ENCODE measurements at places on chromosomes 3 and 15.

DNA sequence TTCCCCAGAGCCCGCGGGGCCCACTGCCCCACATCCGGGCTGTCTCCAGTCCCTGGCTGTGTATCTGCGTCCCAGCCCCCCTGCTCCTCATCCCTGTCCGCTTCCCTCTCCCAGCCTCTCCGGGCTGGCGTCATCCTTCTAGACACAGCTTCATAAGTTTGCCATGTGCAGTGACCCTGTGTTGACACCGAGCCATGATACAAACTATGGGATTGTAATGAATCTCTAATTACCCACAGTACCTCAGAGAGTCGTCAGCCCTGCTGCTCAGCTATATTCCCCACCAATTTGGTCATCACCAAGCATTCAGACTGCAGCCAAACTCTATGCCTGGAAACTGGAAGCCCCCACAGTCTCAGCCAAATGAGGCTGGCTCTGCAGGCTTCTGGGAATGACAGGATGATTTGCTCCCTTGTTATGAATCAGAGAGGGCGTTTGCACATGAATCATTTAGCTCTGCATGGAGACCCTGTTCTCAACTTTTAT is 466.1 kb upstream of the ATP11B start:
- no peak for DNase-seq

- DNase-seq, result no peak
These were observed 22.5 kb upstream of the TSC22D2 start for GRCh38 chr3:150385296-150386242.

- no peak for DNase-seq
These were observed 33.9 kb downstream of the PIK3CA start for GRCh38 chr3:179181993-179182551.

DNA sequence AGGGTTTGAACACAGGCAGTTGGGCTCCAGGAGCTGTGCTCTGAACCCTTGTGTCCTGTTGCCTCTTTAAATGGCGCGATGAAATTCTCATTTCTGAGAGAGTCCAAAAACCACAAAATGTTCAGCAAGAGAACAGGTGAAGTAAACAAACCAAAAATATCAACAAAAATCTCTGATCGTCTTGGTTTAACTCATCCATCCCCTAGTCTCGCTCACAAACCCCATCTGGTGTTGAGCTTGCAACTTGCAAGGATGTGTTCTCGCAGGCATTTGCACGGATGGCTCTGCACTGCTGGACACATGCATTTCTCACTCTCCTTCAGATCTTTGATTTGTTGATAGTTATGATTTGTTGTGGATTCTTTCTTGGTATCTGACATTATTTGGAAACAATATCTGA is 31.1 kb downstream of the FAH start:
- DNase-seq, result no peak

GRCh38 chr3:73249047-73249446 is 187.6 kb downstream of the EBLN2 start:
- no peak for DNase-seq

DNA sequence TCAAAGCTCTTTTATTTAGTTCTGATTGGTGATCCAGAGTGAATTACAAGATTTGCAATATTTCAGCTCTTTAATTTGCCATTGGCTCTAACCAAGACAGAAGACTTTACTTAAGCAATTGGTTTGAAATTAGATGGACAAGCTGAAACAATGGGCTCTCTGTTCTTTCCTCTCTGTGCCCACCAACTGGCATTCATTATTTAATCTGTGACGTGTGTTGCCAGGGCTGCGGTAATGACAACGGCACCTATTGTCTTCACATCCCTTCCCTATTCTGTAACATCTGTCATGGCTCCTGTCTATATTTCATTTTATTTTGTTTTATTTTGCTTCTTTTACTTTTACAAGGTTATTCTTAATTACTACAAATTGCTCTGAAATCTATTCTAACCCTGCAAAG is 33.9 kb downstream of the PLD1 start:
- DNase-seq, result no peak

GRCh38 chr3:126858401-126858800 is 124.5 kb upstream of the PLXNA1 start:
- DNase-seq, result no peak

GRCh38 chr3:38843898-38844297 is 27.9 kb upstream of the SCN10A start:
- peak; percentile 83 for DNase-seq

DNA sequence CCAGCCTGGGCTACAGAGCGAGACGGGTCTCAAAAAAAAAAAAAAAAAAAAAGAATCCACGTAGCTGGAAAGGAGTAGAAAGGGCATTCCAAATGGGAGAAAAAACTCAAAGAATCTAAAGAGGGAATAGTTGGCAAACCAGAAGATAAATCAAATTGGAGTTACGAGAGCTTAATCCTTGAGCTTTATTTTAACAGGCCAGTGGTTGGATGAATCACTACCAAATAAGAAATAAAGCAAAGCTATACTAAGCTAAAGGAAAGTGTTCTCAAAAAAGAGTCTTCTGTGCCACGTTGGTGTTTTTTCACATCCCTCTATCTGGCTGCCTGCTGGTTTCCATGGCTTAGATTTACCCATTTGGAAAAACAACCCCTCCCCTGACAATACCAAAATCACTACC is 14.0 kb downstream of the VGLL4 start:
- DNase-seq, result peak; percentile 65

- DNase-seq, result no peak
These were observed 161.9 kb upstream of the RGMA start for GRCh38 chr15:93250950-93251349.

- no peak for DNase-seq
These were observed 141.5 kb downstream of the SSR3 start for GRCh38 chr3:156413293-156413892.

- no peak for DNase-seq
These were observed 372.5 kb upstream of the CFAP20DC start for GRCh38 chr3:59422312-59422711.

DNA sequence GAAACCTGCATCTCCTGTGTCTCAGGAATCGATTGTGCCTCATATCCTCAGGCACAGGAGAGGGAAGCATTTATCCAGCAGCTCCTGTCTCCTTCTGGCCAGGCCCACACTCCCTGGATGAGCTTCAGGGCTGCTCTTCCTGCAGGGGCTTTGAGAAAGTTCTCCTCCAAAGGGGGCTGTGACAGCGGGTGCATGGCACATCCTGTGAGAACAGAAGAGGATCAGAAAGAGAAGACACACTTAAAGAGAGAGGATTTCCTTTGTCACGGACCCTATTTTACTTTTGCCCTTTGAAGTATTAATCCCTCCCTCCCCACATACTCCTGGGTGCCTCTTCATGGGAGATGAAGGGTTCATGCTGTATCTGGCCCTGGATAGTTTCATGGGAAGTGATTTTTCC is 46.0 kb downstream of the MFSD1 start:
- no peak for DNase-seq

GRCh38 chr15:27648359-27648758 is 450.8 kb downstream of the OCA2 start:
- DNase-seq, result no peak

GRCh38 chr3:98360681-98361080 is 7.0 kb downstream of the OR5K4 start:
- DNase-seq, result no peak

DNA sequence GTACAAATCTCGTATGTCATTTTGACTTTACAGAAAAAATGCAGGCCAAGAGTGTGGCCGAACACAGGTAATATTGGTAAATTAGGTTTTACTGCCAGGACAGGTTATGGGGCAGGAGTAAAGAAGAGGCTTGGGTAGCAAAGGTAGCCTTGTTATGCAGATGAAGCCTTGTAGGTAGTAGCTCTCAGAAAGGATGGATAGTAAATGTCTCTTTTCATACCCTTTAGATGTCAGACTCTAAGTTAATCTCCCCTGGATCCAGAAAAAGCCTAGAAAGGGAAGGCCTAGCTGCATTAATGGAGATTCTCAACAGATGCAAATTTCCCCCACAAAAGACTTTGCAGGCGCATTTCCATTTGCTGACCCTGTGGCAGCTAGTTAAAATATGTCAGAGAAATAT is 1445.1 kb upstream of the CADM2 start:
- DNase-seq, result no peak

- peak; percentile 85 for DNase-seq
These were observed 54.3 kb upstream of the AGTR1 start for GRCh38 chr3:148643389-148643840.

DNA sequence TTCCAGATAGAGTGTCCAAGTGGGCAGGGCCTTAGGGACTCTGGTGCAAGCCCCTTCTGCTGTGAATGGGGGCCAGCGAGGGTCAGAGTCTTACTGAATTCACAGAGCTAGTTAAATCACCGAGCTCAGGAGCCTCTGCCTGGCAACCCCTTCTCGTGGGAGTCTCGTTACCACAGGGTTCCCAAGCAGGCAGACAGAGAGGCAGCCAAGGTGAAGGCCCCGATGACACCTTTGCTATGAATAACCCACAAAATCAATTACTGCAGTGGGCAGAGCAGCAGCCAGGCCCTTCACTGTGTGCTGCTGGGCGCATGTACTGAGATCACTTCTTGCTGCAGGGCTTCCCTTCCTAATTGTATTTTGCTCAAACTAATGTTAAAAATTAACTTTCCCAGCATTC is 56.9 kb downstream of the SPSB4 start:
- no peak for DNase-seq

GRCh38 chr3:127784865-127785710 is 37.2 kb downstream of the MGLL start:
- no peak for DNase-seq

GRCh38 chr3:47847260-47847659 is 44.3 kb downstream of the DHX30 start:
- DNase-seq, result no peak

DNA sequence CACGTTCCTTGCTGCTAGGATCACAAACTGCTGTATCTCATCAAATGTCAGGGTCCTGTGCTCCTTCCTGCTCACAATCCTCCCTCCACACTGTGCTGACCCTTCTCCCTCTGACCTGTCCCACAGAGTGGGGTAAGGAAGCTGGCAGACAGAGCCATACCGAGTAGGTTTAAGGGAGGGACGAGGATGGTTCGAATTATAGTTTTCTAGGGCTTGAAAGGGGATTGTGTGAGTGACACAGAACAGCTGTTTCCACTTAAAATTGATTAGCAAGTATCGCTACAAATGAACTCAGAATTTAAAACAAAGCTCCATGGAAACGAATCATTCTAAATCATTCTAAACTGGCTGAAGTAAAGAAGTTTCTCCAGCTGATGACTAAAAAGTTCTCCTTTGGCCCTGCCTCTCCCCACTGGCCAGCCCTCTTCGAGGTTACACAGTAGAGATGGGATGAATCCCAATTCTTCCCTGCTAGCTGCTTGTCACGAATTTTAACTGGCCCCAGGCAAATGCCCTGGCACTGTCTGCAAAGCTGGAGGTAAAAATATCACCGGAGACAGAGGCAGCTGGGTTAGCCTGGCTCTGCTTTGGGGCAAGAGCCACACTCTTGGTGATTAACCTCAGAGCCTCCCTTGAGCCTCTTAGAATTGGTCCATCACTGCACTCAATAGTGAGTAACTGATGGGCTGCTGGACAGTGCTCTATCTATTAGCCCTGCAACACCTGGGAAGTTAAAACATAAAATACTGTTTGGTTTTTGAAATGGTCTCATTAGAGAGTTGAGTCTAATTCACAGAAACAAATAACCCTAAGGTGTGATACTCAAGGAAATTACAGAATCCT is 194.9 kb downstream of the CHST2 start:
- DNase-seq, result peak; percentile 64

- DNase-seq, result no peak
These were observed 171.0 kb downstream of the TLE3 start for GRCh38 chr15:69926721-69927120.

DNA sequence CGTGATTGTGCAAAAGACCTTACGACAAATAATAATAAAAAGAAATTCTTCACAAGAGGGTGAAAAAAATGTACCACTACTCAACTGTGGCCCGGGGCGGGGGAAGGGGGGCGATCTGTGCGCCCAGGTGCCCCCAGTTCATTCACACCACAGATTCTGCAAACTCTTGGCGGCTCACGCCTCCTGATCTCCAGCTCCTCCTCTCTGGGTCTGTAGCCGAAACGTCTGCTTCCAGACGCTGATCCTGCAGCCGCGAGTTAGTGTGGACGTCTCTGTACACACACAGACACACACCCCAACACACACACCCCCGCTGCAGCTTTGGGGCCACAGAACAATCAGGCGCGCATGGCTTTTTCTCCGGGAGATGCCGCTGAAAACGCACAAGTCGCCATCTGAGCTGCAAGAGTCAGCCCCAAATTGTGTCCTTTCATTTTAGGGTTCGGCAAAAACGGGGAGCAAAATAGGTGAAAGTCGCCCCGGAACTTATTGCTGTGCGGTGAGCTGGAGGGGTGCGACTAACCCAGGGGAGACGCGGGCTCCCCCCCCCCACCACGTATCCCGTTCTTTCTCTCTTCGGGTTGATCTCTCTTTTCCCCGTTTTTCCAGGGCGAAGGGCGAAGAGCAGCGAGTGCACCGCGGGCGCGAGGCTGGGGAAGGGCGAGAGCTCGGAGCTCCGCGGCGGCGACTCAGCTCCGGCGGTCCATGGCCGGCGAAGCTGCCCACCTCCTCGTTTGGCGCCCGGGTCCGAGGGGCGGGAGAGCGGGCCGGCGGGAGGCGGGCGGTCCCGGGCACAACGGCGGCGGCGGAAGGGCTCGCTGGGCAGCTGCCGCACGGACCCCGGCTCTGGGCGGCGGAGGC is 505 bp upstream of the WNT5A start:
- DNase-seq, result peak; percentile 65

GRCh38 chr15:98996169-98996568 is 11.4 kb downstream of the PGPEP1L start:
- no peak for DNase-seq

DNA sequence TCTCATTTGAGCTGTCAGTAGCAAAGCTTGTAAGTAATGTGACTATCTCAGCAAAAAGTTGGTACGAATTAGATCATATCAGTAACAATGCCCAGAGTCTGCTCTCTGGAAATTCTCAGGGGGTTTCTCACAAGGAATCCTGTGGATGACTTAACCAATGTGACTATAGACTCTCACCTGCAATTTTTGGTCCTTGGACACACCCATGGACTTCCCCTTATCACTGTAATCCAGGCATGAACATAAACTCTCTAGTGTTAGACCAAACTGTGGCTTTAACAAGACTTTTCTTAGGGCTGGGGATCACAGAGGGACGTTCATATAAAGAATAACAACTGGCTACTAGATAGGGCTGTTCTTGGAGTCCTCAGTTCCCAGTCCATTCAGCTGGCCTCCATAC is 3.9 kb upstream of the ZNF80 start:
- peak; percentile 9 for DNase-seq

DNA sequence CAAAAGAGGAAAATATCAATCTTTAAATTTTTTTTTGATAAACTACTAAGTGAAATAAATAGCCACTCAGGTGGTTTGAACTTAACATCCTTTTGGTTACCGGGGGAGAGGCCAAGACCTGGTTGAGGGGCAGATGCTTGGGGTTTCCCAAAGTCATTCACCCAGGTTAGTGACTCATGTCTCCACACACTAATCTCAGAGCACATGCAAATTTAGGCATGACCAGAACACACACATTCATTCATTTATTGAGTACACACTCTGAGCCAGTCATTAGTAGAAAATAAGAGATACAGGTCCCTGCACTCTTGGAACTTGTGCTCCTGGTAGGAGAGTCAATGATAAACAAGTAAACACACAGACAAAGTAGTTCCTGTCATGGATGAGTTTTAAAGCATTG is 7.3 kb downstream of the ILDR1 start:
- DNase-seq, result no peak
